ENCODE measurements at places on chromosomes 11 and 22.

DNA sequence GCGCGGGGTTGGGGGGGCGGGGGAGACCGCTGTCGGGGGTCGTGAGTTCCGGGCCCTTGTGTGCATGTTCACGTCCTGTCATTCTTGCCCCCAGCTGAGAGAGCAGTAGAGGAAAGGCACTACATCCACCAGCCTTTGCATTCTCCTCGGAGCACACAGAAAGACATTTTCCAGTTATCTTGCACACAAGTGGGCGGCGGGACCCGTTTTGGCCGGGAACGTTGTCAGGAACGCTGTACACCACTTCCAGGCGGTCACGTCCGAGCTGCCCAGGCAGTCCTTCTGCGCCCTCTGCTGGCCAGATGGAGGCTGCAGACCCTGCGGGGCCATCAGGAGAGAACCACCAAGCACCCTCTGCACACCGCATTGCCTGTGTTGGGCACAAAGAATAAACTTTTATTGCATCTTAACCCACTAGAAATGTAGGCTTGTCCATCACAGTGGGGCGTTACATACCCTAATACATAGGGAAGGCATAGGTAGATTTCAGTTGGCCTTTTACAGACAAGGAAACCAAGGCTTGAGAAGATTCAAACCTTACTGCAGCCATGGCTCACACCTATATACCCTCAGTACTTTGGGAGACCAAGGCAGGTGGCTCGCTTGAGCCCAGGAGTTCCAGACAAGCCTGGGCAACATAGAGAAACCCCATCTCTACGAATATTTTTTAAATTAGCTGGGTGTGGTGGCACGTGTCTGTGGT lies 2.8 kb upstream of the CDKN1C start:
- DNase-seq = peak; percentile 74

GRCh38 chr22:49469896-49470740 lies 357.6 kb downstream of the BRD1 start:
- DNase-seq = no peak

DNA sequence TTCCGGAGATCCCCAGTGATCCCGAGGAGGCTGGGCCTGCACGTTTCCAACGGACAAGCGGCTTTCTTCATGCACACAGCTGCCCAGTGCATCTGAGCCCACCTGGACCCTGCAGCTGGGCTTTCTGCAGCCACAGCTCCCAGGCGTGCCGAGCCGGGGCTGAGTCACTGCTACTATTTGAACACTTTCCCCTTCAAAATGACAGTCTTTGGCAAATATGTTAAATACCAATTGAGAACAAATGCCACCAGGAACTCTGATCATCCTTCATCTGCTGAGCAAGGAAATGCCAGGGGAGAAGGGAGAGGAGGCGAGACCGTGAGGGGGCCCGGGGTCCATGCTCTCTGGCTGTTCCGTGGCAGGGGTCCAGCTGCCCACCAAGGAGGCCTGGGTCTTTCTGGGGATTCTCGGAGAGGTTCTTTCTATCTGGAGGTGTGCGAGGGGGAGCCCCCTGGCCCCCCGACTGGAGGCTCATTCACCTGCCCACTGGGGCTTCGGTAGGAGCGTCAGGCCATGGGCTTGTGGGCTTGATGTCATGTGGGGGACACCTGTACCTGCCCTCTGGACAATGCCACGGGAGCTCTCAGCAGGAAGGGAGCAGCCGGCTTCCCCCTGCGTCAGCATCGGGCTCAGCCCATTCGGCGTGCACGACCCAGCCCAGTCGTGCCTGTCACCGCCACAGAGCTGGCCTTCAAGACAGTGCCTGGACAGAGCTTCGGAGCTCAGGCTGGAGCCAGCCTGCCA lies 159.6 kb downstream of the CTTN start:
- DNase-seq = no peak

GRCh38 chr11:1845561-1846452 lies 7.0 kb downstream of the TNNI2 start:
- no peak for DNase-seq

DNA sequence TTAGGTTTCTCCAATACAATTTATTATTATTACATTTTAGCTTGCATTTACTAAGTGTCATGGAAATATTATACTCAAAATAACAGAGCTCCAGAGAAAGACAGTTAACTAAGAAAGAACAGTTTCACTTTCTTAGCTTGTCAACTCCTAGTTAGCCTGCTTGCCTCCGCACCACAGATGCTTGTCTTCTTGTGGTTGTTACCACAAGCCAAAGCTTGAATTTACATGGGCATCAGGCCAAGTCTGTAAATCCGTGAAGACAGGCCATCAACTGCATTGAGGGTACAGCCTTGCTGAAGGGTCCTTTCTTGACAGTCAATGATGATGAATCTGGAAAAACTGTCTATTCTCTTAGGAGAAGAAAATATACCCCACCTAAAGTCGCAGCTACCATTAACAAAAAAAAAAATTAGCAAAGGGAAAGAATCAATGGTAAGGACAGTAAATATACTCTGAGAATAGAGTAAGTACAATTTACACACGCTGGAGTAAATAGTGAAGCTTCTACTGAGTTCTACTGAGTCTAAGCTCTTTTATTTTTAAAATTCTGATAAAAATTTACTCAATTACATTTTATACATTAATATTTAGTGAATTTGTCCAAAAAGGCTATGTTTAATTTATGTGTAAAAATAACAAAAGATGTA lies 15.6 kb upstream of the DENND5A start:
- DNase-seq = peak; percentile 23

DNA sequence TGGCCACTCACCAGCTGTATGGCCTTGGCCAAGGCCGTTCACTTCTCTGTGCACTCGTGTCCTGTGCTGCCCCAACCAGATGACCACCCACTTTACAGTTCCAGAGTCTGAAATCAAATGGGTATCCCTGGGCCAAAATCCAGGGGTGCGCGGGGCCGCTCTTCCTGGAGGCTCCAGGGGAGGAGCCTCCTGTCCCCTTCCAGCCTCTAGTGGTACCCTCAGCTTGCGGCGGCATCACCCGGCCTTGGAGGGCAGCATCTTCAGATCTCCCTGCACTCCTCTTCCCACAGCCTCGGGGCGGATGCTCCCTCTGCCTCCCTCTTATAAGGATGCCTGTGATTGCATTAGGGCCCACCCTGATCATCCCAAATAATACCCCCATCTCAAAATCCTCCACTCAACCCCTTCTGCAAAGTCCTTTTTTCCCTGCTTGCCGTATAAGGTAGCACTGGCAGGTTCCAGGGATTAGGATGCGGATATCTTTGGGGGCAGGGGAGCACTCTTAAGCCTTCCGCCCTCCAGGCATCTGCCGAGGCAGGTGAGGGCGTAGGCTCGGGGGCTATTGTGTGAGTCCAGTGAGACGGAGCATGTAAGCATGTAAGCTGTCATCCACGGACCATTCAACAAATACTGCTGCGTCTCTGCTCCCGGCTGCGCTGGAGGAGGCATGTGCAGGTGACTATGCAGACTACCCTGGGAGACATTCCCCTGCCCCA lies 24.4 kb upstream of the SHISAL1 start:
- no peak for DNase-seq

DNA sequence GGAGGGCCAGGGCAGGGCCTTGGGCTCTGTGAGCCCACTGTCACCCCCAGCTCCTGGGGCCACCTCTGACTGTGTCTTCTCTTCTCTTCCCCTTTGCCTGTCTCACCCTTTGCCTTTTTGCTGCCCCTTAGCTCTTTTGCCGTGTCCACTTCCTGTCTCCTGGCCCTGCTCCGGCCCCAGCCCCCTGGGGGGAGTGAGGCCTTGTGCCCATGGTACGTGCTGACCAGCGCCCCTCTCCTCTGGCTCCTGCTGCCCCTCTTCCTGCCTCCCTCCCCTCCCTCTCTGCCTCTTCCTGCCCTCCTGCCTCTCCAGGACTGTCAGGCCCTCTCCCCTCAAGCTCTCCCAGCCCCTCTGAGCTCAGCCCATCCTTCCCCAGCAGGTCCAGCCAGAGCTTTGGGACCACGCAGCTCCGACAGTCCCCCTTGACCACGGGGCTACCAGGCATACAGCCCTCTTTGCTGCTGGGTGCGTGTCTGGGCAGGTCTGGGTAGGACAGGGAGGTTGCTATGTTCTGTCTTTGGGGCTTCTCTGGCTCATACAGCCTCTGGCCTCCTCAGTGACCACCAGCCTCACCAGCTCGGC lies 11.7 kb downstream of the TMEM258 start:
- no peak for DNase-seq

DNA sequence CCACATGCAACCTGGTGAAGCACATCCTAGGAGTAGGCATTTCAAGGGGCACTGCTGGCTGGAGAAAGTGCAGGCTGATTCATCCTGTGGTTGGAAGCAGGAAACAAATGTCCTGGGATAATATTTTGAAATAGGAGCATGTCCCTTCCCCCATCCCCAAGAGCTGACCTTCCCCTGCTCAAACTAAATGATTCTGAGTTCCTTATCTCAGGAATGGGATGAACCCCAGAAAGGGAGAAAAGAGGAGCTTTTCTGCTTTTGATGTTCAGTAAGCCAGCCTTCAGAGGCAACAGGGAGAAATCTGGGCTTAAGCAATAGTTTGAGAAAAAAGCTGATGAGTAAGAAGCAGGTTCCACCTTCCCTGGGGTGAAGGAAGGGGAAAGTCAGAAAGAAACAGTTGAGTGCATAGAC lies 19.5 kb upstream of the SPON1 start:
- no peak for DNase-seq

Data from activated naive CD8-positive, alpha-beta T cell treated with anti-CD3 and anti-CD28 coated beads, Interleukin-2, amount 50 U/mL, for 16 hours (primary cell).